ENCODE measurements at places on chromosomes 4 and X. TPM values are rescaled to one million over a fixed set of nuclear protein-coding genes. Genes with fewer than 3 reads are reported as not detected.

Gene GYPE
- 2.9 TPM for total RNA-seq

GRCh38 chr4:176134670-176135069 lies 60.7 kb downstream of the SPATA4 start:
- H3K27me3 ChIP-seq, result no peaks in the 10 kb centered on the region
- DNase-seq, result no peak
- no peaks in the 10 kb centered on the region for H3K4me1 ChIP-seq

DNA sequence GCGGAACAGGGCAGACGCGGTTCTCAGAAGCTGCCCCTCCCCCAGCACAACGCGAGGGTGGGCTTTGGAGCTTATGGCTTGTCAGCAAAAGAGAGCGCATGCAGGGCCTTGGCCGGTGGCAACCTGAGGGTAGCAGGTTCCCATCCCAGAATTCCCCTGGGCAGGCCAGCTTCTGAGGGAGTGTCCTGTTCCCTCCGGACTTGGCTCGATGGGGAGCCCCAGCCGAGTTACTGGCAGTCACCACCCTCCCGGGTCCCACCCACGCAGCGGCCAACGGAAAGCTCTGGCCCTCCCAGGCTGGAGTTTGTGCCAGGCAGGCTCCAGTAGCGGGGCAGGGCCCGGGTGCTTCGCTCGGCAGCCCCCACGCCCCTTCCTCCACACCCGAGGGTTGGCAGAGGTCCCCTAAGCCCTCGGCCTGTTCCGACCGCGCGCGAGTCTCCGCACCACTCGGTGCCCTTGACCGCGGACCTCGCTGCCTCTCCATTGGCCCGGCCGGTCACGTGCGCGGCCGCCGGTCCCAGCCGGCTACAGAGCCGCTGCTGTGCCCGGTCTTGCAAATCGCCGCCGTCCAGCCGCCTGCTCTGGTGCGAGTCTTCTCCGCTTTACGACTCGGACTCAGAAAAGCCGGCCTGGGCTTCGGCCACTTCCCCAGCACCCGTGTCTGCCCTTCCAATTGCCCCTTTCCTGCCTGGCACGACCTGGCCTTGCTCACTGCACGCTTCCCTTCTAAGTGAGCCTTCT lies 20.9 kb upstream of the MTM1 start:
- H3K27me3 ChIP-seq, result no peaks in the 10 kb centered on the region
- no peak overlapping the region for H3K27ac ChIP-seq
- H3K4me3 ChIP-seq, result peak overlapping the region; percentile 26
- peaks cover 23% of the 10 kb centered on the region for H3K4me1 ChIP-seq
- no peak for DNase-seq

- no peak overlapping the region for H3K4me3 ChIP-seq
- H3K27ac ChIP-seq, result no peak overlapping the region
- H3K36me3 ChIP-seq, result no peaks in the 10 kb centered on the region
- H3K27me3 ChIP-seq, result no peaks in the 10 kb centered on the region
- no peaks in the 10 kb centered on the region for H3K4me1 ChIP-seq
Observed at GRCh38 chr4:151709071-151709470, 51.7 kb downstream of the GATB start.

Gene FOXP3
- 11.2 TPM for total RNA-seq

- H3K27me3 ChIP-seq, result no peaks in the 10 kb centered on the region
- no peaks in the 10 kb centered on the region for H3K36me3 ChIP-seq
- no peak overlapping the region for H3K27ac ChIP-seq
- no peaks in the 10 kb centered on the region for H3K4me1 ChIP-seq
- no peak overlapping the region for H3K4me3 ChIP-seq
- no peak for DNase-seq
Observed at GRCh38 chr4:184801781-184802696, 23.7 kb downstream of the ACSL1 start.

DNA sequence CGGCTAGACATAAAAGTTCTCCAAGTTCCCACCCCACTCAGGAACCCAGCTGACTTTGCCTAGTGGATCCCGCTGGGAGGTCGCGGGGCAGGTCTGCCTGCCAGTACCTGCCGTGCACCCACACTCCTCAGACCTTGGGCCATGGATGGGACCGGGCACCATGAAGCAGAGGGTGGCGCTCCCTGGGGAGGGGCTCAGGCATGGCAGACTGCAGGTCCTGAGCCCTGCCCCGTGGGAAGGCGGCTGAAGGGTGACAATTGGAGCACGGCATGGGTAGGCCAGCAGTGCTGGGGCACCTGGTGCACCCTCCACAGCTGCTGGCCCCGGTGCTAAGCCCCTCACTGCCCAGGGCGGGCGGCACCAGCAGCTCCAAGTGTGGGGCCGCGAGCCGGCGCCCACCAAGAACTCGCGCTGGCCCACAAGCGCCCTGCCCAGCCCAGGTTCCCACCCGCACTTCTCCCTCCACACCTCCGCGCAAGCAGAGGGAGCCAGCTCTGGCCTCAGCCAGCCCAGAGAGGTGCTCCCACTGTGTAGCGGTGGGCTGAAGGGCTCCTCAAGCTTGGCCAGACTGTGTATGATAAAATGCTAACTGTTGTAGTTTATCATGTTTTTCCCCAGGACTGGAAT lies 63.1 kb downstream of the UGT2A2 start:
- H3K36me3 ChIP-seq, result no peaks in the 10 kb centered on the region
- DNase-seq, result no peak
- no peak overlapping the region for H3K4me3 ChIP-seq
- no peaks in the 10 kb centered on the region for H3K4me1 ChIP-seq

Gene SMR3B
- not detected for total RNA-seq

GRCh38 chr4:73648478-73648877 lies 28.2 kb upstream of the RASSF6 start:
- H3K27ac ChIP-seq, result no peak overlapping the region
- H3K4me1 ChIP-seq, result no peaks in the 10 kb centered on the region

DNA sequence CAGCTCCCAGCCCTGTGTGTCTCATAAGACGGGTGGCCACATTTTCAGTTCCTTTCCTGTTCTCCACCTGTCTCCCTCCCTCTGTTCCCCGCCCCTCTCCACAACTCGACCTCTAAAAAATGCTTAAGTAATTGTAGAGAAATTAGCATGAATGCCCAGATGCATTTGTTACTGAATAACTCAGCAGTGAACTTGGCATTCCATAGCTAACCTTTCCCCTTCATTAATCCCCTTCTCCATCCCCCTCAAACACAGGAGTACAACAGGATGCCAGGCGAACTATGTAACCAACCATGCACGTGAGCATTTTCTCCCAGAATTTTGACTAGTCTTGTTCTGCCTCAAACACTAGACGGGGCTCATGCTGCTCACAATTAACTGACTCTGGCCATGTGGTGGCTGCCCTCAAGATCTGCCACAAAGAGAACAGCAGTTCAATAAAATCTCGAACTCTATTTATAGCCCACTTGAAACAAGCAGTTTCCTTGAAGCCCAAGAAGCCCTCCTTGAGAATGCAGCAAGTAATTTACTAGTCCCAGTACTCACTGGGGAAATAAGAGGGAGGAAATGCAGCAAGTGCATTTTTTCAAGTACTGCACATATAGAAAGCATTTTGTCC lies 351.2 kb downstream of the ARHGAP24 start:
- H3K27me3 ChIP-seq, result no peaks in the 10 kb centered on the region
- H3K27ac ChIP-seq, result no peak overlapping the region
- H3K36me3 ChIP-seq, result no peaks in the 10 kb centered on the region
- DNase-seq, result no peak
- H3K4me1 ChIP-seq, result no peaks in the 10 kb centered on the region

Gene EDA
- 0.57 TPM for total RNA-seq

DNA sequence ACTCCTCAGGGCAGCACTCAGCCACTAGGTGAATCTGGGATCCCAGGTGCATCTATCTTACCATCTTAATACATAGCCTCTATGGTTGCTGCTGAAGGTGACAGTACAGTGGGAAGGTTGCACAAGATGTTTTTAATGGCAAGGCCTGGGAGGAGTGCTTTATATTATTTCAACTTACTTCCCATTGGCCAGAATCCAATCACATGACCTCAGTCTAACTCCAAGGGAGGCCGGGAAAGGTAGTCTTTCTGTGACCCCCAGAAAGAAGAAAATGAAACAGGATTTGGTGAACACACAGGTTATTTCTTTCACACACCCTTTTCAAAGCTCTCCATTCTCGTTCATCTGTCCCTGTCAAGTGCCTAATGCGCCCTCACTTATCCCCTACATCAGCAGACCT lies 189.1 kb upstream of the ATP6AP2 start:
- no peak overlapping the region for H3K27ac ChIP-seq
- no peaks in the 10 kb centered on the region for H3K36me3 ChIP-seq
- DNase-seq, result no peak
- H3K4me3 ChIP-seq, result no peak overlapping the region
- H3K27me3 ChIP-seq, result no peaks in the 10 kb centered on the region

DNA sequence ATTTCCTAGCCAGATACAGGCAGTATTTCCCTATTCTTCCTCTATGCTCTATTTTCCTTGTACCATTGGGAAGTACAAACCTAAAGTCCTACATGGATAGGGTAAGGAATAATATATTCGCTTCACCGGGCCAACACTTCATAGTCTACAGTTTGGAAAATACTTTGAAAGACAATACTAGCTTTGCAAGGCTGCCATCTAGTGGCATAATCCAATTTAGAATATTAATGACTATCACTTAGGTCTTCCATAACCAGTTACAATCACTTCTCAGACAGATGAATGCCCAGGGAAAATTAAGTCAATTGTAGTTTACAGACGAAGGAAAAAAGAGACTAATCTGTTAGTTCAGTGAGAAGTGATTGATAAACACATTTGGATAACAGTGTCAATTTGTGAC lies 141.0 kb upstream of the FAM47C start:
- no peak overlapping the region for H3K4me3 ChIP-seq
- DNase-seq, result no peak
- no peak overlapping the region for H3K27ac ChIP-seq
- no peaks in the 10 kb centered on the region for H3K36me3 ChIP-seq
- no peaks in the 10 kb centered on the region for H3K4me1 ChIP-seq
- no peaks in the 10 kb centered on the region for H3K27me3 ChIP-seq

DNA sequence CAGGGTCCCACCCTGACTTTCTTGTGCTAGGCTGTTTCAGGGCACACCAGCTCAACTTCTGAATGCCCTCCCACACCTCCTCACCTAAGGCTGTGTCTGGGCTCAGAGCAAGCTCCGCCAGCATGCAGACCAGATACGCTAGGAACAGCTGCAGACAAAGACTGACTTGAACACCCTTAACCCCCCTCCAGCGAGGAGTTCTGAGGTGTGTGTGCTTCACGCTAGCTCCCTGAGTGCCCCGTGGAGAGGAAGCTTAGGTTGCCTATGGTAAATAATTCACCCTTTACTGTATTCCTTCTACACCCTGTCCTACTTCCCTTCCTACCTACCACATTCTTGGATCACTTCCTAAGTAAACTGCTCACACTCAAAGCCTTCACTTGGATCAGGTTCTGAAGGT lies 115.0 kb downstream of the VCX3B start:
- no peak overlapping the region for H3K27ac ChIP-seq
- no peaks in the 10 kb centered on the region for H3K27me3 ChIP-seq
- no peak for DNase-seq
- H3K4me3 ChIP-seq, result no peak overlapping the region
- no peaks in the 10 kb centered on the region for H3K4me1 ChIP-seq

DNA sequence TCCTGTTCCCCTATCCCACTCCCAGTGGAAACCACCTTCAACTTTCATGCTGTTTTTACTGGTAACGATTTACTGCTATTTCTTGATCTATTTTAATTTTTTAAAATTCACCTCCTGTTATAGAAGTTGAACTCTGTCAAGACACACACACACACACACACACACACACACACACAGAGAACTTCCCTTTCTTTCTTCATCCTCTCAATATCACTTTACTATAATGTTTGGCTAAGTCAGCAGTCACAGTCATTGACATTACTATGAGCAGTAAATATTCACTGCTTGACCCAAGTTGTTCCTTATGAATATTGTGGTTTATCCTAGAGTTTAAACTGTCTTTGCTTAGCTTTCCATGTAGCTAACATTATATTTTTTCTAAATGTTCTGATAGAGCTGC lies 24.0 kb upstream of the SGMS2 start:
- H3K36me3 ChIP-seq, result no peaks in the 10 kb centered on the region
- H3K27me3 ChIP-seq, result no peaks in the 10 kb centered on the region
- no peak overlapping the region for H3K27ac ChIP-seq
- no peak for DNase-seq
- no peaks in the 10 kb centered on the region for H3K4me1 ChIP-seq

- peak; percentile 33 for DNase-seq
- no peaks in the 10 kb centered on the region for H3K27me3 ChIP-seq
- no peak overlapping the region for H3K27ac ChIP-seq
- H3K36me3 ChIP-seq, result no peaks in the 10 kb centered on the region
- no peak overlapping the region for H3K4me3 ChIP-seq
- H3K4me1 ChIP-seq, result no peaks in the 10 kb centered on the region
Observed at GRCh38 chr4:77586951-77587383, 18.7 kb upstream of the CXCL13 start.

GRCh38 chr4:139756391-139757180 lies 91.0 kb downstream of the MGST2 start:
- no peaks in the 10 kb centered on the region for H3K4me1 ChIP-seq
- DNase-seq, result no peak
- H3K27ac ChIP-seq, result no peak overlapping the region
- no peaks in the 10 kb centered on the region for H3K27me3 ChIP-seq
- no peak overlapping the region for H3K4me3 ChIP-seq

Gene FABP2
- total RNA-seq, result not detected

Gene GALNT7
- total RNA-seq, result 16.7 TPM

DNA sequence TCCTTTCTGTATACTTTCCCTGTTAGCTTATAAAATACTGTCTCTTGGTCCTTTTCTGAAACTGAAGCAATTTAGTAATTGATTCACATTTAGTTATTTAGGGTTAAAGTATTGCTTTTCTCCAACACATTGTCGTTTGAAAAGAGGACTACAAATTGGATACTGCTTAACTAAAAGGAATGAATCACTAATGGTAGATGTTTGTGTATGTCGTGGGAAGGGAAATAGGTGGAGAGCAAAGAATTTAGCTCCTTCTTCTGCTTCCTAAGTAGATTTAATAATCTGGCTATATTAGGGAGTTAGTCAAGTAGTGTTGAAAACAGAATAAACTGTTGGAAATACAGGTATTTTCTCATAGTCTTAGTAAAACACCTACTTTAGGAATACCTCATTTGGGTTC lies 27.9 kb downstream of the SLAIN2 start:
- H3K36me3 ChIP-seq, result no peaks in the 10 kb centered on the region
- no peaks in the 10 kb centered on the region for H3K4me1 ChIP-seq
- no peak for DNase-seq
- H3K4me3 ChIP-seq, result no peak overlapping the region
- H3K27me3 ChIP-seq, result no peaks in the 10 kb centered on the region

Gene PABPC5
- total RNA-seq, result not detected

Gene CLDN34
- not detected for total RNA-seq

- H3K4me3 ChIP-seq, result no peak overlapping the region
- H3K27ac ChIP-seq, result no peak overlapping the region
- H3K4me1 ChIP-seq, result no peaks in the 10 kb centered on the region
Observed at GRCh38 chrX:107470971-107471370, 21.5 kb downstream of the FRMPD3 start.

GRCh38 chr4:15238720-15239119 lies 189.1 kb upstream of the C1QTNF7 start:
- peaks cover 7% of the 10 kb centered on the region for H3K4me1 ChIP-seq
- DNase-seq, result no peak
- H3K4me3 ChIP-seq, result no peak overlapping the region
- no peaks in the 10 kb centered on the region for H3K36me3 ChIP-seq
